ENCODE measurements at places on chromosomes 3 and 15.

GRCh38 chr15:47689660-47690059 lies 27.6 kb upstream of the SEMA6D start:
- no peak for DNase-seq

- DNase-seq: no peak
These were observed 605.8 kb upstream of the NAALADL2 start for GRCh38 chr3:174253196-174253823.

- DNase-seq: no peak
These were observed 16.0 kb upstream of the CCNL1 start for GRCh38 chr3:157175691-157176507.

GRCh38 chr3:53837331-53837730 lies 8.9 kb downstream of the CHDH start:
- DNase-seq: no peak

GRCh38 chr3:192899540-192899982 lies 18.1 kb downstream of the MB21D2 start:
- DNase-seq: no peak
